ENCODE measurements at places on chromosomes 5 and 9.

DNA sequence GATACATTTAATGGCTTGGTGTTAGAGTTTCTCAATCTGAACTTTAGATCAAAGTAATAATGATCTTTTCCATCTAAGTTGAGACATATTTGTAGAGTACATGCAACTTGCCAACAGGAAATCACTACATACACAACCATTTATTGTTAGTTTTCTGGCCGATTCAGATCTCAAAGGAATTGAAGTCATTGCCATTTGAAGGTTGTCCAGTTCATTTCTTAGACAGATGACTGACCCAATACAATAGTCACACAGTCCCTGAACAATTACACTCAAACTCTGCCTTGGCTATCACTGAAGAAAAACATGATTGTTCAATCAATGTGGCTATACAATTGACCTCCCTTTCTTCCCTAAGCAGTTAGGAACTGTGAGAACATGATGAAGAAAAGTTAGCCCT lies 753.2 kb upstream of the RIOK2 start:
- DNase-seq: peak; percentile 64

- peak; percentile 49 for DNase-seq
Measured at GRCh38 chr9:31799953-31800609, 584.4 kb upstream of the ACO1 start.

- DNase-seq: no peak
Measured at GRCh38 chr5:124436294-124436693, 310.1 kb downstream of the ZNF608 start.

- no peak for DNase-seq
Measured at GRCh38 chr5:14663734-14664269, 716 bp upstream of the OTULIN start.

GRCh38 chr5:147175516-147176097 lies 59.2 kb upstream of the STK32A start:
- DNase-seq: no peak

DNA sequence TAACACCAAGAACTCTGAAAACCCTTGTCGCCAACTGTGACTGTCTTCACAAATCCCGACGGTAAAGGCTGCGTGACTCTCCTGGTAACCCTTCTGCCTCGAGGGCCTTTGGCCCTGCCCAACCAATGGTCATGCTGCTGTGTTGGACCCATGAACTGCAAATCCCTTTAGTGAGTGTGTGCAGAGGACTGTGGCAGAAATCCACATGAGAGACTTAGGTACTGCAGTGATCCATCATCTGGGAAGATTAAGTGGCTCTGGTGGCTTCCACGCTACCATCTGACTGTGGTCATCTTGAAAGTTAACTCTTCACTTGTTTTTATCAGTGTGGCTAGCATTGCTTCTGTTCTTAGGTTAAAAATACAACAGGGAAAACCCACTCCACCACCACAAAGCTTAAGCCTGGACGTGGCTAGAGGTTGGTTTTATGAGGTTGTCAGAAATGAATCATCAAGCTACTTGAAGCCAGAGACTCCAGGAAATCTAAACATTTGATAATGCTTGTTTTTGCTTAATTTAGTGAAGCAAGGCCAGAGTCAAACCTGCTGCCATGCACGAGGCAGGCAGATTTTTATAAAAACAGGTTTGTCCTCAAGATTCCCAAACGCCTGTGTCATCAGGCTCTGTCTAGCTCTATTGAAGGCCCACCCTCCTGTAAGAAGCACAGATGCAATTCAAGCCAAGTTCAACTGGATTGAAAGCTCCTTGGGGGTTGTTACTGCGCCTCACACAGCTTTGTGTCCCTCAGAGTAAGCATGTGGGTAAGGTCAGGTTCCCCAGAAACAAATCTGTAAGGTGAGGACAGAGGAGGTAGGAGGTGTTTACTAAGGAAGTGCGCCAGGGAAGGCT lies 52.7 kb upstream of the ERCC6L2 start:
- DNase-seq: no peak

- no peak for DNase-seq
Measured at GRCh38 chr9:27792971-27793689, 219.8 kb upstream of the C9orf72 start.

GRCh38 chr5:90345684-90346083 lies 63.9 kb downstream of the CETN3 start:
- no peak for DNase-seq

GRCh38 chr5:146409054-146409671 lies 38.0 kb upstream of the TCERG1 start:
- peak; percentile 75 for DNase-seq

GRCh38 chr9:129111528-129112151 lies 425 bp downstream of the PTPA start:
- DNase-seq: peak; percentile 61

GRCh38 chr9:126519660-126520420 lies 93.9 kb upstream of the LMX1B start:
- no peak for DNase-seq

GRCh38 chr9:90870621-90871326 lies 69.2 kb downstream of the SYK start:
- DNase-seq: peak; percentile 85

DNA sequence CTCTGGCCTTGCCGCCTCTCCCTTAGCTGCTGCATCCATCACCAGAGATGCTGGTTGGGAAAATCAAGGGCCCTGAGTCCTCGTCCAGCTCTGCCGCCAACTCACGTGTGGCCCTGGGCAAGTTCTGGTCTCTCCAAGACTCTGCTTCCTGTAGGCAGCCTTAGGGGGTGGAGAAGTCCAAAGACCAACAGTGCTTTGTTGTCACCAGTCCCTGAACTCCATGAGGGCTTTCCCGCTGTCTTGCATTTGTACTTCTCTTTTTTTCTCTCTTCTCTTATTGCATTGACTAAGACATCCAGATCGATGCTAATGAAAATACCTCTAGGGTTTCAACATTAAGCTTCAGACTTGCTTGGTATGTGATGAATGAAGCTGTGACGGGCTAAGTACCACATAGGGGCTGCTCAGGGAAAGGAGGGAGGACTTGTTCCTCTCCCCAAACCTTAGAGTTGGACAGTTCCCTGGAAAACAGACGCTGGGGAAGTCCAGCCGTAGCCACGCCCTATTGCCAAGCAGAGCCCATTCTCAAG lies 63.7 kb upstream of the STXBP1 start:
- DNase-seq: no peak

DNA sequence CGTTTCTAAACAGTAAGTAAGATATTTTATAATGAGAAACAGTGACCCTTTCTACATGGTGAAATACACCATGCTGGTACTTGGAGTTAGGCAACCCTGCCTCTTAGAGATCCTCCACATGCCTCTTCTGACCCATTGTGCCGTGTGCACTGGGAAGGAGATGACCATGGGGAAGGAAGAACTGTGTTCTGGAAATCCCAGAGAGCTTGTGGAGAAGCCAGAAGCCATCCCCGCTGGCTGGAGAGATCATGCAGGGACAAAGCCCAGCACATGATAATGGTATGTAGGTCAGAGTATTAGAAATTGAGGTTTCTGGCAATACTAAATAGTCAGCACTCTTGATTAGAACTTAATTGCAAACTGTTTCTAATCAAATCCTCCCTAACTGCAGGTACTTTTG lies 307.3 kb downstream of the FBXL7 start:
- DNase-seq: no peak

- DNase-seq: no peak
Measured at GRCh38 chr9:5708414-5708813, 79.5 kb downstream of the RIC1 start.

DNA sequence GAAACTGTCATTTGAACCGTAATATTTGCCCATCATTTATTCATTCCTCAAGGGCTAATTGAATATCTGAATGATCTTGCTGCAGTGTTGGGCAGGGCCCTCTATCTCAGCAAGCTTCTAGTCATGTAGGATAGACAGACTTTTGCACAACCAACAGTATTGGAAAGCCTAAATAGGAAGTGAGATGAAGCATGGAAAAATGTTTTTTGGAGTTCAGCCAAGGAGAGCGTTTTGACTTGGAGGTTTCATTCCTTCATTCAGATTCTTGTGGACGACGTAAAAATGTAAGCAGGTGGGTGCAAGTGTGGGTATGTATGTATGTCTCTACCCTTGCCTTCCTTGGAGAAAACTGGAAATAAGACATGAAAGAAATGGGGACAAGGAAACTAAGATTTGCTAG lies 15.5 kb downstream of the DAPK1 start:
- DNase-seq: no peak

DNA sequence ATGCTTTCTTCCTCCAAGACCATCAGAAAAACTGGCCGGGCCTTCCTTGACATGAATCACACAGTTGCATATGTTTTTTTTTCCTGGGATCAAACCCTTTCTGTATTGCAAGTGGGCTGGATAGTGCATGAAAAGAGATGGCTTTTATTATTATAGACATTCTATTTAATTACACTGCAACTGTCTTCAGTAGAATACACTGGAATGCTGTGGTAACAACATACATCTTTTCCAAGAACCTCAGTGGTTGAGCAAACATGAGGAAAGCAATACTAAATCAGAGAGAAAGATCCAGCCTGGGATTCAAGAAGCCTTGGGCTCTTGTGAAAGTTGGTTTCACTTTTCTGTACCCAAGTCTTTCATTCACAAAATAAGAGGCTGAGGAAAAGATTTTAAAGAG lies 193.0 kb downstream of the DMAC1 start:
- no peak for DNase-seq

GRCh38 chr9:35657546-35658136 lies at the start of gene RMRP:
Gene RMRP (minus strand): TSS chr9:35658019.
- peak; percentile 99 for DNase-seq

DNA sequence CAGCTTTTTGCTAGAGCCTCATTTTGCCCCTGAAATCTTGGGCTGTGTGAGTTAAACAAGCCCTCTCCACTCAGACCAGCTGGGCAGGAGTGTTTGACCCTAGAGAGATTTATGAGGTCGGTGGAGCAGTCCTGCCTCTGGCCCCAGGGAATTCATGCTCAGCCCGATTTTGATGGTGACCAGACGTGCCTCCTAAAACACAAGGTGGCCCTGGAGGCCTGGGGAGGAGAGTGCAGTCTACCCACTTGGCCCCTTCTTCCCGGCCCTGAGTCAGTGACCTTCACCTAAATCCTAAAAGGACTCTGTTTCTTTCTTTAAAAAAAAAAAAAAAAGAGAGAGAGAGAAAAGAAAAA lies 86.6 kb upstream of the SAP30L start:
- no peak for DNase-seq

DNA sequence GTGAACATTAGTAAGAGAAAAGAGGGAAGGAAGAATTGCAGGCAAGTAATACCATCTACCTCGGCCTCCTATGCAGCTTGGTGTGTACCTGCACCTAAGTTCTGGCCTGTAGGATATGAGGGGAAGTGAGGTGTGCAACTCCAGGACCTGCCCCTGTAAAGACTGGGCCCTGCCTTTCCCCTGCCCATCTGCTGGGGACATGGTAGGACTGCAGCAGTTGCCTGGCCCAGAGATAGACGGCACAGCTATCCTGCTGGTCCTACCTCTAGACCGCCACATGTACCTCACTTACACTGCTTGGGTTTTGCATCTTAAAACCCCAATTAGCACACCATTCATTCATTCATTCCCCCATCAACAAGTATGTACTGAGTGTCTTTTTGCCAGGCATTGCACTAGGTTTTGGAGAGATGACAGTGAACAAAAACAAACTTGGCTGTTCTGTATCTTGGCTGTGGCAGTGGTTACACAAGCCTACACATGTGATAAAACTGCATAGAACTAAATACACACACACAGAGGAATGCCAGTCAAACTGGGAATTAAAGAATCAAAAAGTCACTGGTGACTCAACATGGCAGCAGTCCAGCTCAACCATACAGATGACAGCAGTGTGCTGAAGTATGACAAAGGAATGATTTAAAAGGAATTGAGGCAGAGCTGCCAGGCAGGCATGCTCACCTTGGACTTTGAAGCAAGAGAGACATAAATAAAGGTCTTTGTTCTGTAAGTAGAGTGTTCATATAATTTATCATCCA lies 23.3 kb upstream of the MGAT1 start:
- no peak for DNase-seq

GRCh38 chr5:169893571-169893970 lies 86.7 kb downstream of the INSYN2B start:
- DNase-seq: no peak

GRCh38 chr9:18463991-18464390 lies 10.0 kb upstream of the ADAMTSL1 start:
- no peak for DNase-seq

GRCh38 chr5:54743997-54744788 lies 226.6 kb downstream of the SNX18 start:
- peak; percentile 65 for DNase-seq

DNA sequence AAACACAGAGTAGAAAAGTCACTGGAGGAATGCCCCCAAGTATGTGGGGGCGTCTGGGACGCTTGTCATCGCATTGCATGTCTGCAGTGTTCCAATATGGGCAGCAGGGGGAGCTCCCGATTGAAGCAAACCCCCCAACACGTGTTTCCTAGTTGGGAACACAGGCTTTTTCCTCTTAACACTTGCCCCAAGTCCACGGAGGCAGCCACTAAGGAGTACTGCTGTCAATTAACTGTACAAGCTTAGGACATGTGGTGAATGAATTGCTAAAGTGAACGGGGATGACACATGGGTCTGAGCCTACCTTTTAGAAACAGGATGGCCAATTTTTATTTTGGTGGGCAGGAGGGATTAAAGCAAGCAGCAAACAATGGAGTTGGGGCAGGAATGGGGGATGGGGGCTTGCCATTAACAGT lies 2.2 kb downstream of the GABRB2 start:
- DNase-seq: peak; percentile 77

- peak; percentile 55 for DNase-seq
Measured at GRCh38 chr9:114721491-114722079, 39.6 kb upstream of the TEX48 start.

GRCh38 chr9:69134412-69134811 lies 39.7 kb upstream of the TJP2 start:
- DNase-seq: no peak

DNA sequence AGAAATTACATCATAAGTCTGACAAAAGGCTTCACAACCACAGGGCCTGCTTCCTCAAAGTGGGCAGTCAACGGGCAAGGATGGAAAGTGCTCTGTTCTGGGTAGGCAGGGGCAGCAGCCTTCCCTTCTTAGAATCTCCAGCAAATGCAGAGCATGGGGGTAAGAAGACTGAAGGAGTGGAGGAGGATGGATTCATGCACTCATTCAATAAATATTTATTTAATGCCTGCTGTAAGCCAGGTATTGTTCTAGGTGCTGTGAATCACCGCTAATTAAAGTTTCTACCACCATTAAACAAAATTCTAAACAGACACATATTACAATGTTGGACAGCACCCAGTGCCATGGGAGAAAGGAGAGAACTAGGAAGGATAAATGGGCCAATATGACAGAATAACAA lies 195.6 kb downstream of the ELAVL2 start:
- no peak for DNase-seq

GRCh38 chr5:93722588-93722987 lies 18.8 kb downstream of the POU5F2 start:
- DNase-seq: no peak
